Bone marrow (tissue), 2 donors: ENCODE measurements at places on chromosomes 6 and 20.

- DNase-seq, result no peak
Measured at GRCh38 chr20:9518576-9519175, 4.3 kb downstream of the LAMP5 start.

DNA sequence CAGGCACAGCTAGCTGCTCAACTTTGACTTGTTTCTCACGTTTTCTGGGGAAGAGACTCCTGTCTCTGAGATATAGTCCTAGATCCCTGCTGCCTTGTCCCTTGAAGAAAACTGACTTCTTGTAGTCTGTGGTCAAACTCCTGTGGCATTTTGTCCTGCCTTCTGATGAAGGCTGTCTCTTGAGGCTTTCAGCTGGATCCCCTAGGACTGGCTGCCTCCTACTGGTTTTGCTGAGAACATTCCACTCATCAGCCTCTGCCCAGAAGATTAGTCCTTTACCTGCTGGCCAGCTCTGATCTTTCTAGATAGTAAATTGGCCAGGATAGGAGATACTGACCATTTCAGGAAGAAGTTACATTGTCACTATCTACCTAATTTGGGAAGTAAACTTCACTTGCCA, 71.9 kb upstream of the CNR1 start:
- DNase-seq, result no peak

DNA sequence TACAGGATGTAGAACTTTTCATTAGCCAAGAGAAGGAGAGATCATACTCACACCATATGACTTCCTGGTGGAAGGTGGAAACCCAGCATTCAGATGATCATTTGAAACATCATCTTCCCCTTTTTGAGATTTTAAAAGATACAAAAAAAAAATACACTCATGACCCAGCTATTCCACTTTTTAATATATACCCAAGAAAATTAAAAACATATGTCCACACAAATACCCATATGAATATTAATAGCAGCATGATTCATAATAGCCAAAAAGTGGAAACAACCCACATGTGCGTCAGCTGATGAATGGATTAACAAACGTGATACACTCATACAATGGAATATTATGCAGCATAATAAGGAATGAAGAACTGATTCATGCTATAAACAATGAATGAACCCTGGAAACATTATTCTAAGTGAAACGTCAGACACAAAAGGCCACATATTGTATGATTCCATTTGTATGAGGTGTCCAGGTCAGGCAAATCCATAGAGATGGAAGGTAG, 130.0 kb upstream of the SGK1 start:
- DNase-seq, result no peak

- DNase-seq, result no peak
Measured at GRCh38 chr20:60349418-60349817, 391.2 kb downstream of the CDH26 start.

DNA sequence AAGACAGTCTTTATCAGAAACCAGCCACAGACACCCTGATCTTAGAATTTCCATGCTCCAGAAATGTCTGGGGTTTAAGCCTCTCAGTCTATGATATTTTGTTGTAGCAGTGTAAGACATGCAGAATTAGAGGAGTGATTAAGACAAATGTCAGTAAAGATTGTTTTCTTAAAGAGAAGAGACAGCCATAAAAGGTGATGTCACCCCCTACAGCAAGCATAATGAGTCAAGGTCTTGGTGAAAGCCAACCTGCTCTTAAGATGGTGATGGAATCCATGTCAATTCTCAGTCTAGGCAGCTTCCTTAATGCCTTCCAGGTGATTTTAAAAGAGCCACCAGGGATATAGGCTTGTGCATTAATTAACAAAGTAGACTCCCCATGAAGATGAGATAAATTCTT, 849.9 kb upstream of the EPHA7 start:
- no peak for DNase-seq

GRCh38 chr6:165268987-165269386, 40.4 kb downstream of the C6orf118 start:
- no peak for DNase-seq

DNA sequence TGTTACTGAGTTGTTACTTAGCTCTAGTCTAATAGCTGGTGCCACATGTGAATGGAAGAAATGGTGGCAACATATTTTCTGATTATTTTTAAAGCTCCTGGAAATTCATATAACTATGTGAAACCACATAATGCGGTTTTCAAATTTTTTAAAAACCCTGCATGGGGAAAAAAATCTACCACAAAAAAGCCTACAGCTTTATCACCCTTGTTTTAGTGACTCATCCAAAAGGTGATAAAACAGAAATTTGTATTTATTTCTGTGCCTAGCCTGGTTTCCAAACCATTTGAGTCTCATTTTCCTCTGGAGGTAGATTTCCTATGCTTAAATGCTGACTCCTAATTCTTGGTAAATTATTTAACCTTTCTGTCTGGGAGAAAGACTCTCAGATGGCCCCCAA, 5.4 kb upstream of the FBXO30 start:
- no peak for DNase-seq

- DNase-seq, result no peak
Measured at GRCh38 chr6:142550310-142551063, 248.7 kb downstream of the ADGRG6 start.

- no peak for DNase-seq
Measured at GRCh38 chr20:39298121-39298520, 336.0 kb downstream of the DHX35 start.

DNA sequence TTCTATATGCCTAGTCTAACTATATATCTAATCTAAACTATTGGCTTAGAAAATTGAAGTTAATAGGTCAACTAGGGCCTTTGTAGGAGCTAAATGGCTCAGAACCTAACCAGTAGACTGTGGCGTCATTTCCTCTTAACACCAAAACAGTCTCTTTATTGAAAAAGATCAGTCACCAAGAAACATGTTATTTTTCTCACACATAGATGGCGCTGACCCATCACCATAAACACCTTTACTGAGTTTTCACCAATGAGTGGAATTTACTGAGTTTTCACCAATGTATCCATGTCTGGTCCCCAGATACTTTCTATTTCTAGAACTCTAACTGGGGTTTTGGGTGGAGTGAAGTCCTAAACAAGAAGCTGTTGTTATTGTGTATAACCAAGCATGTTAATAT, 636.0 kb downstream of the BCKDHB start:
- no peak for DNase-seq

- DNase-seq, result peak; percentile 55
Measured at GRCh38 chr6:42532038-42532669, 31.7 kb upstream of the UBR2 start.

GRCh38 chr20:32438331-32438858, 80.3 kb downstream of the ASXL1 start:
- DNase-seq, result no peak

GRCh38 chr6:24419526-24419925, 16.8 kb downstream of the MRS2 start:
- DNase-seq, result no peak

- no peak for DNase-seq
Measured at GRCh38 chr6:113819169-113819830, 37.8 kb upstream of the MARCKS start.

DNA sequence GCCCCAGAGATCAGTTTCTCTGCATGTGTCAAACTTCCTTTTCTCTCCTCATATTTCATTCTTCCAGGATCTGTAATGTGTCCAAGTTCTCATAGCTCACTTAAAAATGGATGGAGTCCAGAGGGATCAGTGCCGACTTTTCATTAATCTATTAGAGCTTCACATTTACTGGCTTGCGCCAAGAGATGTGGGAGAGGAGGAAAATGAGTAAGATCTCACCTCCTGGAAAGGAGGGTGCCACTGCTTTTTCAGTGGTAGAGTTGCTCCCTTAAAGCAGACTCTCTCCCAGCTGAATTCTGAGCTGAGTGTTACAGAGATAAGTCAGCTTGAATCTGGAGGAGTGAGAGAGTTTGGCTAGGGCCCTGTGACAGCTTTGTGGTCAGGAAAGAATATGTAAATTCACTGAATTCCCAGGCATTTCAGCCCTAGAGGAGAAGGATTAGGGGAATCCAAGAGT, 175.9 kb downstream of the SOX4 start:
- DNase-seq, result no peak

DNA sequence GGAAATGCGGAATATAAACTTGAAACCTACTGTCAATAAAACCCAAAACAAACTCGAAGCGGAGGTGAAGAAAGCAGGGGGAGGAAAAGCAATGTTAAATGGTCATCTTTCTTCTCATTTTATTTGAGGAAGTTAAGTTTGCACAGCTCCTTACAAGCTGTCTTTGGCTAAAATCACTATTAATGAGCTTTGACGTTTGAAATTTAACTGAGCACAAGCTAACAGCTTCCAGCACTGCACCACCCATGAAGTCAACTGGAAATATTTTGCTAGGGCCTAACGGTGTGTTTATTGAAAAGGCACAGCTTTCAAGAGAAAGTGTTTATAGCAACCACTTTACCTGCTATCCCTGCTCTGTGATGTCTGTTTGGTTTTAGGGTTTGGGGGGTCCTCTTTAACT, 103.8 kb downstream of the PKHD1 start:
- no peak for DNase-seq

DNA sequence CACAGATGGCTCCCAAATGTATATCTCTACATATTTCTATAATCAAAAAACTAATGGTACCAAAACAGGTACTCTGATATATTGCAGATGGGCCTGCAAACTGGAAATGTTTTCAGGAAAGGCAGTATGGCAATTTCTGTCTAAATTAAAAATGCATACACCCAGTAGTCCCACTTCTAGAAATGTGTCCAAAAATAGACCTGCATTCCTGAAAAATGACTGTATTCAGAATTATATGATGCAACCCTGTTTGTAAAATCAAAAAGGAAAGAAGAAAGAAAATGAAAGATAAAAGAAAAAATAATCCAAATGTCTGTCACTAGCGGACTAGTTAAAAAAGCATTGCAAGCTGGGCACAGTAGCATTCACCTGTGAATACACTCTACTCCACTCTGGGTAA, 12.9 kb upstream of the MICB start:
- no peak for DNase-seq

GRCh38 chr20:17810062-17810631, 110.4 kb downstream of the BANF2 start:
- no peak for DNase-seq

GRCh38 chr6:28981833-28982475, 23.2 kb downstream of the ZNF311 start:
- peak; percentile 84 for DNase-seq

- no peak for DNase-seq
Measured at GRCh38 chr20:45649312-45649863, 18.3 kb upstream of the WFDC9 start.

DNA sequence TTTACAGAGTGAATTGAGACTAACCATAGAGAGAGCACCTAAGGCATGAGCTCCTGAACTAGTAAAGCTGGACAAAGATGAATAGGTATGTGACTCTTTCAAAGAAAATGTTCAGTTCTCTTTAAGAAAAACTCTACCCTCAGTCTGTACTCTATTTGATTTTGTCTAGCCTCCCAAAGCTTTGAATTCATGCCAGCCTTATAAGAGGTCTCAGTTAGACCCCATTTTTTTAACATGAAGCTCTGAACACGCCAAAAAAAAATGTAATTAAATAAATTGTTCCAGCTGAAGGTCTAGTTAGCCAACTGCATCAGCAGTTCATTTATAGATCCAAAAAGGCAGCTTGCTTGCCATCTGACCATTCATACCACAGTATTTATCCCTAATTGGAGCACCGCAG, 71.6 kb downstream of the COL9A1 start:
- DNase-seq, result no peak

DNA sequence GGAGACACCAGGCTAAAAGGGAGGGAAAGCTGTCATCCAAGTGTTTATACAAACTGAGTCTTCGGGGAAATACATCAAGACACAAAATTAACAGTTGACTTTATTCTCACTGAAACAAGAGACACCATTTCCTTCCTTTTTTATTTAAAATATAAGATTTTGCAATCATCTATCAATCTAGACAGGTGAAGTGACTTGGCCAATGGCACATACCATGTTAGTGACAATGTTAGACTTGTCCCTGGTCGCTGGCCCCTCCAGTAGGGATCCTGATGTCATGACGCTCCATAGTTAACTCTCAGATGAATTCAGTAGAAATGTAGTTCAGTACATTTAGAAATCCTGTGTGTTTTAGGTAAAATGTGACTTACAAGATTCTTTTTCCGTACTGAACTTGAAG, 2.9 kb downstream of the SASH1 start:
- DNase-seq, result no peak

DNA sequence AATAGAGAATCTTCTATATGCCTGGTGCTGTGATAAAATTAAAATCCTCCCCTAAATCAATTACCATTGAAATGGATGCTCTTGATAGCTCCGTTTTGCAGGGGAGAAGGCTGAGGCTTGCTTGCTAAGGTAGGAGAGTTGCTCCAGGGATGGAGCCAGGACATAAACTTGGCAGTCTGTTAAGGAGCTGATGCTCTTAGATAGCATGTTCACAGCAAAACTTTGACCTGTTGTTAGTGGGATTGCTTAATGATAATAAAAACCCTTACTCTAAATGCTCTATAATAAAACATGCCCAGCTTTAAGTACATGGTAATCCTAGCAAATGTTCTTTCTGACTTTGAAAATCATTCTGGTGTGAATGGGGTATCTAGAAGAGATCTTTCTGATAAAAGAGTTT, 228.4 kb upstream of the JAG1 start:
- DNase-seq, result no peak

- DNase-seq, result no peak
Measured at GRCh38 chr20:46900826-46901225, 6.2 kb downstream of the EYA2 start.

- peak; percentile 76 for DNase-seq
Measured at GRCh38 chr6:113909224-113909856, 52.2 kb downstream of the MARCKS start.

DNA sequence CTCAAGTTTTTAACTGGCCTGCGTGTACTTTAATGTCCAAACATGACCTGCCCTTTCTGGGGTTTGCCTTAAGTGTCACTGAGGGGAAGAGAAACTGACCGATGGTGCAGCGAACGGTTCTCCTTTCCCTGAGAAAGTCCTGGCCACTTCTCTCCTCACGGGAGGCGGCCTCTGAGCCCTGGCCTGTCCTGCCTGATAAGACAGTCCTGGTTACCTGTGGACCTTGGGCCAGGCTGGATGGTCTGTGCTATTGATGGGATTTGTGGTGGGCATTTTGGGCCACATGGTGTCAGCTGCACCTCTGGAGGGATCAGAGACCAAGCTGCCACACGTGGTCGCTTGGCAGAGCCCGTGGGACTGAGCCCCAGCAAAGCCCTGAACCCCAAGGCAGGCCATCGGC, 11.6 kb upstream of the NTSR1 start:
- no peak for DNase-seq
